H9 (cell line): ENCODE measurements at places on chromosomes 7 and 10.

DNA sequence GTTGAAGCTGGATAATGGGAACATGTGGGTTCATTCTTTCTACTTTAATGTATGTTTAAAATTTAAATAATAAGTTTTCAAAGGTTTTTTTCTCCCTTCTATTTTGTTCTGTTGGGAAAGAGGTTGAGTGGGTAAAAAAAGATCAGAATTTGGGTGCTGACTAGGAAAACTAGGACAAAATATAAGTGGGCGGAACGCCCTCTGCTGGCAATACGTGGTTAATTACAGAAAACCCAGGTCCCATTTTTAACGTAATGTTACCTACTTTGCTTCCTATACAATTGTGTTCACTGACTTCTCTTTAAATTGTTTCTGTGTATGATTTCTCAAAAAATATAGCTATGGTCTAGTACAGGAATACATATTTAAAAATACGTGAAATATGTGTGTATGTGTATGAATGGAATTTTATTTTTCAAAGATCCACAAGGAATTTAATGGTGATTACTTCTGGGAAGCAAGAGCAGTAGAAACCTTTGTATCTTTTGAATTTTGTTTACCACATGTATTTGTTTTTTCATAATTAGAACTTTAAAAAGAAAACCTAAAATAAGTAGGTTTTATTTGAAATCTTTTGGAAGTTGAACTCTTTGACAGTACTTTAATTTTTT is 8.7 kb downstream of the ECD start:
- peak; percentile 30 for DNase-seq

DNA sequence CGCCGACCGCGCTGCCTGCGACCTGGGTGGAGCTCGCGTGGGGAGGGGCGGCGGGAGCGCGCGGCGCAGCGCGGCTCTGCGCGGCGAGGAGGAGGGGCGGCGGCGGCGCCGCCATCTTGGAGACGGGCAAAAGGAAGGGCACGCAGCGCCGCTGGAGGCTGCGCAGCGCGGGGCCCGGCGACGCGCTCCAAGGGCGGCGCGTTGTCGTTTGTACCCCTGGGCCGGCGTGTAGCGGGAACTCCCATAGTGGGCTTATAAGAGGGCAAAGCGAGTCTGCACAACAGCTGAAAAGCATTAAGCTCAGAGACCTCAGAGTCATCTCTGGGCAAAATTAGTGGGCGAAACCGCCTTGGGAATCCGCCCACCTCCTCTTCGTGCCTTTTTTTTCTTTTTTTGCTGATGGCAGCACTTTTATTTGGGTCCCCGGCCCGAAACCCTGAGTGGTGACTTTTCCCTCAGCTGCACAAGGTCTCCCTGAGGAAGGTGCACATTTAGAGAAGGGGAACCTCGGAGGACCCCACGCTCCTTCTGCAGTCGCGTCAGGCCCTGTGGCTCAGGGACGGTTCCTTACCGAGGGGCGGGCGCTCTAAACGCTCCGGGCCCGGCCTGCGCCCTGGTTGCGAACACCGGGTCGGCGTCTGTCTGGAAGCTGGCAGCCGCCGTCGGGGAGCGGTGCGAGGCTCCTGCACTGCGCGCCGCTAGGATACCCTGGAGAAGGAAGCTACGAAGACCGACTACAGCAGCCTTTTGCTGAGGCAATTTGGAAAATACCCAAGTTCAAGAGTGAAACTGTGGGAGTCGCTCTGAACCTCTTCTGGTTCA is 428 bp upstream of the MCMBP start:
- DNase-seq: peak; percentile 79

- DNase-seq: no peak
Measured at GRCh38 chr10:13839030-13839429, 252.3 kb downstream of the PRPF18 start.

- DNase-seq: no peak
Measured at GRCh38 chr7:127678337-127678736, 26.3 kb downstream of the SND1 start.

DNA sequence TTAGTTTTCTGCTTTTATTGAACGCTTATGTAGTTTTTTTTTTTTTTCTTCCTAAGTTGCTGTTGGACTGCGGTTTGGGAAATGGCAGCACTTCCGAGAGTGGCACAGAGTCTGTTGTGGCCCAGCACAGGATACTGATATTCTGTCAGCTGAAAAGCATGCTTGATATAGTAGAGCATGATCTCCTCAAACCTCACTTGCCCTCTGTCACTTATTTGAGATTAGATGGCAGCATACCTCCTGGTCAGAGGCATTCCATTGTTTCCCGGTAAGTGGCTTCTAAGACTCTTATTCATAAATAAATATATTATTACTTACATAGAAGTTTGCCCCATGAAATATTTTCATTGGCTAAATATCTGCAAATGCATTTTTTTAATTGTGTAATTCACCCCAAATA is 101.1 kb downstream of the BTAF1 start:
- no peak for DNase-seq

- no peak for DNase-seq
Measured at GRCh38 chr10:58827381-58827780, 314.7 kb downstream of the BICC1 start.

GRCh38 chr7:157168571-157168970 is 29.8 kb downstream of the UBE3C start:
- DNase-seq: no peak

DNA sequence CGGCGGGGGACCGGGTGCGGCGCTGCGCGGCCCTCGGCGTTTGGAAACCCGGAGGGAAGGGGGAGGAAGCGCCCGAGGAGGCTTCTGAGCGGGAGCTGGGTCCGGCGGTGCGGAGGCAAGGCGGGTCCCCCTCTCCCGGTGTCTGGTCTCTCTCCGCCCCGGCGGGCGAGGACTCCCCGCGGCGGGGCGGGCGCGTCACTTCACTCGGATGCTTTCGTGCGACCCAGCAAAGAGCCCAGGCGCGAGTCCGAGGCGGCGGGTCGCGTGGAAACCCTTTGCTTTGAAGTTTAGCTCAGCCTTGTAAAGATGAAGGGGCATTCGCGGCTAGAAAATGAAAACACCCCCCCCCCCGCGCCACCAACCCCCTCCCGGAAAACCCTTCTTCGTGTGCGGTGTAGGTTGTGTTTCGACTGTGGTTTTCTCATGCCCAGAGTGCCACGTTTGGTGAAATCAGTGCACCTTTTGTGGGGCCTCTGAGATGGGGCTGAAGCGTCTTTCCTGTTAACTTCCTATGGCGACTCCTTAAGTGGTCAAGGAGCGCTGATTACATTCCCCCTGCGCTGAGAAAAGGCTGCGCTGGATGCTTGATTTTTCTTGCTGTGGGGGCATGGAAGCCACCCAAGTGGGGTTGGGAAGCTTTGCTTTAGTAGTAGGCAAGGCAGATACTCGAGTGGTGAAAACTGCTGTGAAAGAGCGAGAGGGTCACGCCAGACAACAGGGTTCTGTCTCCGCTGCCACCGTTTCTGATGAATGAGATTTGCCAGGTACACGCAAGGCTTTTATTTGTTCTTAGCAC is 876 bp downstream of the GNAI1 start:
- DNase-seq: no peak

GRCh38 chr10:20457649-20458048 is 439.5 kb downstream of the NEBL start:
- no peak for DNase-seq

DNA sequence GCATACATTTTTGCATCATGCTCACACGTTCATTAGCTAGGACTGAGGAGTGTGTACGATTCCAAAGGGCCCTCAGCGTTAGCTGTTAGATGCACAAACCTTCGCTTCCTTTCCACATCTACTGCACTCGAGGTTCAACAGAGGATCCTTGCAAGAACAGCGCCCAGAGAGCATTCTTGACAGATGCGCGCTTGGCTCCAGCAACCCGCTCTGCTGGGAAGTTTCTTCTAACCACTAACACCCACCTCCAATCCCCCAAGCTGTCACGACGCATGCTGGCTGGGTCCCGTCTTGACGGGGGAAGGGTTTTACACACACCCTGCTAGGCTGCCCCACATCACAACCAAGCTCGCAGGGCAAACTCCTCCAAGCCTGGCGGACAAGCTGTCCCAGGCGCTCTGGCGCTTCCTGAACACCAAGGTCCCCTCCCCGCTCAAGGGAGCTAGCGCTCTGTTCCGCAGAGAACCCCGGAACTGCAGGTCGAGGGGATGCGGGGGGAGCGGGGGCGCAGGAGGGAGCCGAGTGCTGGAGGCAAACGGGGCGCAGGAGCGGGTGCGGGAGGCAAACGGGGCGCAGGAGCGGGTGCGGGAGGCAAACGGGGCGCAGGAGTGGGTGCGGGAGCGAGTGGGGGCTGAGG is 653 bp upstream of the ADRB1 start:
- peak; percentile 61 for DNase-seq

GRCh38 chr7:27712217-27712616 is 27.7 kb upstream of the TAX1BP1 start:
- DNase-seq: no peak

DNA sequence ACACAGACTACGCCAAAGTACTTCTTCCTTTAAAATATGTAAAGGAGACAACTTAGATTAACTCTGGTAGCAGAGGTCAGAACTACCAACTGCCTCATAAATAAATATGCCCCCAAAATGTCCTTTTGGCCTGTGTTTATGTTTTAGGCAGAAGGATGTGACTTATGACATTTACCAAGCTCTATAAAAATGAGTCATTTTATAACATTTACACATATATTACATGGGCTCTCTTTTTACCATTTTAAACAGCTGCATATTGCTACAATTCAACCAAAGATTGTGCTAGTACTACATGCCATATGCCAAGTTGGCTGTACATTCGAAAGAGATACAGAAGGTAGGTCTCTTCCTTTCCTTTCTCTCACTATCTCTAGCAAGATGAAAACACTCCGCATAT is 12.4 kb downstream of the ABLIM1 start:
- no peak for DNase-seq
